ENCODE measurements at places on chromosomes 7 and 10.

- DNase-seq = no peak
Observed at GRCh38 chr10:88125766-88126165, 262.3 kb downstream of the PTEN start.

DNA sequence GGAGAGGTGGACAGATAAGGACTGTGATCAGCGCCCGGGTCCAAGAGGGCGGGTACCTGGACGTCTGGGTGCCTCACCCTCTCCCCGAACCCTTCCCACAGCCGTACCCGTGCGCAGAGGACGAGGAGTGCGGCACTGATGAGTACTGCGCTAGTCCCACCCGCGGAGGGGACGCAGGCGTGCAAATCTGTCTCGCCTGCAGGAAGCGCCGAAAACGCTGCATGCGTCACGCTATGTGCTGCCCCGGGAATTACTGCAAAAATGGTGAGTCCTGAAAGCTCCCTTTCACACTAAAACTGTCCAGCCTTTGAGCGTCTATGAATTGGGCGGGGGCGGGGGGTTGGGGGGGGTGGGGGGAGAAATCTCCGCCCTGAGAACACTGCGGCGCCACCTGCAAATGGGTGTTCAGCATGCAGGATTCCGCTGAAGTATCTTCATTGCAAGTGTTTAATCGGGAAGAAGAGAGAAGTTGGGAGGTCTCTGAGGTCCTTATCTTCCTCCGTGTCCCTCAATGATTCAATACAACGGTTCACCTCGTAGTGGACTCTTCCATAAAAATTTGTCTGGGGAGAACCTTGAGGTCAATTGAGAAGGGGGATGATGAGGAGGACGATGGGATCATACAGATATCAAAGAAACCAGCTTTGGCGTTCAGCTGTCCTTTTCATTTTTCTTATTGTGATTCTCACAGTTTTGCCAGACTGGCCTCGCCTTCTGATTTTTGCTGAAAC lies 906 bp downstream of the DKK1 start:
- no peak for DNase-seq

DNA sequence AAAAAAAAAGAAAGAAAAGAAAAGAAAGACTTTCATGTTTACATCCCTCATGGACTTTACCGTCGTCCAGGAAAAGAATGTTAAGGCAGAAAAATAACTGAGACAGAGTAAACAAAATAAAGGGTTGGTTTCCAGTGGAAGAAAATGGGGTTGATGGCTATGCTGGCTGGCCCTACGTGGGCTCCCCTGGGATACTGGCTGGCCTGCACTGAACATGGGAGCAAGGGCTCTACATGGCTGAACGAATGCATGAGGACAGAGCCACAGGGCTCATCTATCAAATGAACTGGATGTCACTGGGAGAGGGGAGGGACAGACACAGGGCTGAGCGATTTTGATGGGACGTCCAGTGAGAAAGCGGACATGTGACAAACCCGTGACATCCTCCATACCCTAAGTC lies 2.5 kb upstream of the UCMA start:
- no peak for DNase-seq

- no peak for DNase-seq
Observed at GRCh38 chr10:23194966-23195845, 3.1 kb downstream of the PTF1A start.

- DNase-seq = no peak
Observed at GRCh38 chr10:3482200-3482993, 302.6 kb downstream of the KLF6 start.

- no peak for DNase-seq
Observed at GRCh38 chr7:23955145-23955544, 245.1 kb downstream of the STK31 start.

DNA sequence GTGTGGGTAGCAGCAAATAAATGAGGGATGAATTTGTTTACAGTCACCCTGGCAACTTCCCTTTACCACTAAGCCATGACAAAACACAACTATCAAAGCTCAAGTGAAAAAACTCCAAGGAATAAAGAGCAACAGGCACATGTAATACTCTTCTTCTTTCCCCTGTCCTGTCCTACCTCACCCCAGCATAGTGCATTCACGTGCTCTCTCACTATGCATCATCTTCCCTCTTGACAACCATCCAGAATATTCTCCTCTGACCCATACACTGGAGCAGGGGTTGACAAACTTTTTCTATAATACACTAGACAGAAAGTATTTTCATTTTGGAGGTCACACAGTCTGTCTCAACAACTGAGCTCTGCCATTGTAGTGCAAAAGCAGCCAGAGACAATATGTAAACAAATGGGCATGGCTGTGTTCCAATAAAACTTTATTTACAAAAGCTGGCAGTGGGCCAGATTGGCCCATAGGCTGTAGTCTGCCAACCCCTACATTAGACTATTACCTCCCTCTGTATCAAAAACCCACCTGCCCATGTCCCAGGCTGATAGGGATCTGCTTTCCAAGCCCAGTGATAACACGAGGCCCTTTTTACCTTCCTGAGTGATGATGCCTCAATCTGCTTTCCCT lies 354.5 kb downstream of the FGFR2 start:
- no peak for DNase-seq

DNA sequence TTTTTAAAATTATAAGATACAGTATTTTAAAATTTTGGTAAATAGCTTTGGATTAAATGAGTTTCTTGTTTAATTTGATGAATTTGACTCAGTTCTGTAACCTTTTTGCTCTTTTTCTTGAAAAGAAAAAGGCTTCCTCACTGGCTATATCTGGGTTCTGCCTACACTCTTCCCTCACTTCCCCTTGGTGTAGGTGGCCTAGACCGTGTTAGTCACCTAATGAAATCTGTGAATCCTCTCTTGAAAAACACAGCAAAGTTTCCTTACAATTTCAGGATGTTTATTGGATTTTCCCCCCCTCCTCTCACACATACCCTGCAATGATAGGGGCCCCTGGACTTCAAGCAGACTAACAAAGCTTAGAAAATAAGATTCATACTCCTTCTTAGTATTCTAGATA lies 231.6 kb downstream of the ADK start:
- no peak for DNase-seq

DNA sequence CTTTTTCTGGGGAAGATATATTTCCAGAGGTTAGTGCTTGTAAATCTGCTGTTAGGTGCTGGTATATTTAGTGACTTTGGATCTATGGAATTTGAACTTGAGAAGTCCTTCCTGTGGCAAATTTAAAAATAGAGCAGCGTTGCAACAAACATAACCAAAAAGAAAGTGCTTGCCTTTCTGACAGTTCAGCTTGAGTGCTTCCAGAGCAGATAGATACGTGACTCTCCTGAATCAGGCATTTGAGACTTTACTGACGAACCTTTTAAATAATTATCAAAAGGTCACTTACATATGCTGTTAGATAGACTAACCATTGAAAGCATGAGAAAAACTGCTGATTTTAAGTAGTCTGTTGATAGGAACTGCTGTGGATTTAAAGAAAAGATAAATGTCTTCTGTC lies 387.5 kb upstream of the LRRTM3 start:
- no peak for DNase-seq

DNA sequence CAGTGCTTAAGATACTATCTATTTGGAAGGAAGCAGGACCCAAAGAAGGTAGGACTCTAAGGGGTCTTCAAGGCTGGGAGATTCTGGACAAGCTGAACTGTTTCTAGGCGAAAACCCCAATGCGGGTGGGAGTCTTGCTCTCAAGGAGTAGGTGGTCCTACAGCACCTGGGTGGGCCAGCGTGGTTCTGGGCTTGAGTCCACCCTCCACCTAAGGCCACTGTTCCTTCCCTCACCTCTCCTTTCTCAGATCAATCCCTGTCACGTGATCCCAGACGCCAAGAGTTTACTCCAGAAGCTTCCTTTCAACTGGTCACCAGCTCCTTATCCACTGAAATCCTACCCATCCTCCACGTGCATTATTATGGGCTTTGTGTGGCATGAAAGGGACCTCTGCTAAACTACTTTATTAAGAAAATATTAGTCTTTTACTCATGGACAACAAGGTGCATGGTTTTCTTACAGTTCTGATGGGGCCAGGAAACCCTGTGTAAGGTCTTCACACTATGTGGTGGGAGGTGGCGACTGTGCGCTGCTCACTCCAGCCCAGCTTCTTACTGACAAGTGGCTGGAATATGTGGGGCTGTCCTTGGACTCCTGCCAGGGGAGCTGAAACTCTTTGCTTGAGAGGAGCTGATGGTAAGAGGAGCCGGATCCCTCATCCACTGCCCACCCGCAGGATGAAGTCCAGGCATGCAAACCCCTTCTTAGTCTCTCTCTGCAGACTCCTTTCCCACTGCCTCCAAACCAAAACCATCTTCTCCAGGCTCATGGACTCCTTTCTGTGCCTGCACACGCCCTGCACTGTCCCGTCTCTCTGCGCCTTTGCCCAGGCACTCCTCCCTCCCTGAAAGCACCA lies 1.6 kb downstream of the ZNF746 start:
- DNase-seq = no peak

DNA sequence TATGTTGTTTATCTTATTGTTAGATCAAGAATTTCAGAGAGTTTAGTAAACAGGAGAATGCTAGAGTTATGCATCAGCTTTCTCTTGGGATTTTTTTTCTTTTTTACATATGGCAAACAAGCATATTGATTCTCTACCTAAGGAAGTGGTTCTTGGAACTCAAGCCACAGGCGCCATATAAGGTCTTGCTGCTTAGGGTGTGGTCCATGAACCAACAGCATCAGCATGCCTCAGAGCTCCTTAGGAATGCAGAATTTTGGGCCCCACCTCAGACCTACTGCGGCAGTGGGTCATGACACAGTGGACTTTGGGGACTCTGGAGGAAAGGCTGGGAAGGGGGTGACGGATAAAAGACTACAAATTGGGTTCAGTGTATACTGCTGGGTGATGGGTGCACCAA lies 230.8 kb downstream of the SKAP2 start:
- DNase-seq = no peak

DNA sequence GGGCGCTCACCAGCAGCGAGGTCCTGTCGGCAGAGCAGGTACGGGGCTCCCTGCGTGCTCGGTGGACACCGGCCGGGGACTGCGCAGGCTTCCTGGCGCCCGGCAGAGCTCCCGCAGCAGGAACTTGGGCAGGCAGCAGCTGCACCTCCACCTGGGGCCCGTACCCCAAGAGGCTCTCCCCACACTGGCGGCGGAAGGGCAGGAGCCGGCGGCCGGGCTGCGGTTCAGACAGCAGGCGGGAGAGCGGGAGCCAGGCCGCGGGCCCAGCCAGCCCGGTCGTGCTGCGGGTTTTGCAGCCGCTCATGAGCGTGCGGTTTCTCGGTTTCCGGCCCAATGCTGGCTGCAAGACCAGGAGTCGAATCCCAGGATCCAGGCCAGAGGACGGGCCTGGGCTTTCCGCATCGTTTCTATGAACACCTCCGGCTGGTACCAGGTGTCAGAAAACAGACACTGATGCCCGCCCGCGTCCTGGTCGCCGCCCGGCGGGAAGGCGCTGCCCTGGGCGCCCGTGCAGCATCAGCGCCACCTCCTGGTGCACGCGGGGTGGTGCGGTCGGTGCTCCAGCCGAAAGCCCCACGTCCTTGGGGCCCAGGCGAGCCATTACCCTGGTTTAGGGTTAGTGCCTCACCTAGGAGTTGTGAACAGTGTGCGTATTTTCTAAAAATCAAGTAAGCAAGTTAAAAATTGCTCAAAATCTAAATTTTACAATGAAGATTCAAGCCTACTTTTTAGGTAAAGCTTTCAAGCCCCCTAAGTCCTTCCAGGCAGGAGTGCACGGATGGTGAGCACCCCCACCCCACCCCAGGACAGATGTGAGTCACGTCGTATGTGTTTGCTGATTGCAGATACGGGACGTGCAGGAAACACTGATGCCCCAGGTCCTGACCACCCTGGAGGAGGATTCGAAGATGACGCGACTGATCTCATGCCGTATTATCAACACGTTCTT lies 47.4 kb upstream of the PRKAR1B start:
- DNase-seq = peak; percentile 66

DNA sequence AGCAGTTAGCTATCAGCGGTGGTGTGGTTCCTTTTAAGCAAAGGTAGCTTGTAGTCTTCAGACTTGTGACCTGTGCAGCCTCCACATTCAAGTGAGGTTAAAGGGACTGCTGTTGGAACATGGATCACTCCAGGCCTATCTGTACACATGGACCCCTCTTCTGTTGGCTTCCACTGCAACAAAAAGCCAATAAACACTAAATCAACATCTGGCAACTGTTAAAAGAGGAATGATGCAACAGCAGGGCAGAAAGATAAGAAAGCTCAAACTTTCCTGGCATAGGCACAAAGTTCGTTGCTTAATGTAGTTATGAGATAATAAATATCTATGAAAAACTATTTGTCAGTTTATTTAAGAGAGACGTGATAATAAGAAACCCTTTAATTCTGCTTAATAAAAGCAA lies 4.0 kb upstream of the MINPP1 start:
- no peak for DNase-seq

- no peak for DNase-seq
Observed at GRCh38 chr10:1036341-1036791, 10.7 kb upstream of the IDI2 start.

DNA sequence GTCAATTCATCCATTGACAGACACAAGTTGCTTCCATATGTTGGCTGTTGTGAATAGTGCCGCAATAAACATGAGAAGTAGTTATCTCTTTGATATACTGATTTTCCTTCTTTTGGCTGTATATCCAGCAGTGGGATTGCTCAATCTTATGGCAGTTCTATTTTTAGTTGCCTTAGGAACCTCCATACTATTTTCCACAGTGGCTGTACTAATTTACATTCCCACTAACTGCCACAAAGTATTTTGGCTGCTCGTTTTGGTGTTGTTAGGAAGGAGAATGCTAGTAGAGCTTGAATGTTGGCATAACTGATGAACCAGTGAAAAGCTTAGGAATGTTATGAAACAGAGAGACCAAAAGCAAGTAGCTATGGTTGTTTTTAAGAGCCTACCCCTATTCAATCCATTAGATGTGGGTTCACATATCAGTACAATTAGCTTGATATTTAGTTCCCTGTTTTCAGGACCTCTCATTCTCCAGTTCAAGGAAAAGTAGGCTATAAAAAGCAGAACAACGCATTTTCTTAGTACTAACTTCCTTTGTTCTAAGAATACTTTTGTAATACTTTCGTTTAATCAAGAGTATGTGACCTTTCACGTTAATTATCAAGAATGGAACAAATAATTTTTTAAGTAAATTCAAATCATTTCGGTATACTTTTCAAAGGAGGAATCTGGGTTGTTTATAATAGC lies 100.3 kb downstream of the FAS start:
- DNase-seq = no peak

- no peak for DNase-seq
Observed at GRCh38 chr7:139081584-139081983, 27.9 kb downstream of the ZC3HAV1 start.

- DNase-seq = peak; percentile 49
Observed at GRCh38 chr10:6200734-6201515, 1.8 kb upstream of the PFKFB3 start.

GRCh38 chr7:91045606-91046005 lies 218.6 kb upstream of the FZD1 start:
- no peak for DNase-seq

- no peak for DNase-seq
Observed at GRCh38 chr10:123390332-123390731, 236.1 kb downstream of the BUB3 start.

- no peak for DNase-seq
Observed at GRCh38 chr10:12639996-12640944, 290.9 kb downstream of the CAMK1D start.

GRCh38 chr10:128211953-128212727 lies 85.9 kb upstream of the MKI67 start:
- peak; percentile 83 for DNase-seq
